Stomach (tissue), 19 donors: ENCODE measurements at places on chromosomes 11 and 22. TPM values are rescaled to one million over a fixed set of nuclear protein-coding genes. Genes with fewer than 3 reads are reported as not detected.

GRCh38 chr22:17700778-17701177, 62.2 kb downstream of the BCL2L13 start:
- no peak for DNase-seq
- no peak overlapping the region for H3K27ac ChIP-seq
- H3K4me3 ChIP-seq: no peak overlapping the region

- no peak overlapping the region for H3K4me3 ChIP-seq
- H3K4me1 ChIP-seq: peaks cover 5% of the 10 kb centered on the region
- H3K27ac ChIP-seq: no peak overlapping the region
- H3K36me3 ChIP-seq: no peaks in the 10 kb centered on the region
Observed at GRCh38 chr11:102933627-102934026, 21.9 kb downstream of the MMP13 start.

Gene KDM4D
- 0.58 TPM for total RNA-seq

DNA sequence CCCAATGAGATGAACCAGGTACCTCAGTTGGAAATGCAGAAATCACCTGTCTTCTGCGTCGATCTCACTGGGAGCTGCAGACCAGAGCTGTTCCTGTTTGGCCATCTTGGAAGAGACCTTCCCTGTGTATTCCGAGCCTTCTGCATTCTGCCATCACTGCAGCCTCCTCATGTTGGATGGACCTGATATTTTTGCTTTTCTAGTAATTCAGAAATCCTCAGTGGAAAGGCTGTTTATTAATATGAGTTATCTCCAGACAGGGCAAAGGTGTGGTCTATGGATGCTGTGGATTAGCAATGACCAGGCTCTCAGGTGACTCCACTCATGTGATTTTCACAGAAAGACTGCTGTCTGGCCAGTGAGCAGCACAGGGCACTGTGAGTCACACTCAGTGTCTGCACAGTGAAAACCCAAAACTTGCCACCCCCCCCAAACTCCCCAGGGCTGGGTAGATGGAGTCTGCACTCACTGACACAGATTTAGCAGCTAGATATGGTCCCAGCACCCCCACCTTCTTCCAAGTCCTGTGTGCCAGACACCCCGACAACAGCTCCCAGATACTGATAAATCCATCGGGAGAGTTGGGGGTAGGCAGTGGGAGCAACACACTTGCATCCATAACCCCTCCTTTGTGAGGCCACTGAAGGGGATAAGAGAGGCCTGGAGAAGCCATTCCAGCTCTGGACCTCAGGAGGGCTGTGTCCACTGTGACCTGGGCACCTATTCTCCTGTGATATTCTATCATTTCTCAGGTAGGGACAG, 75.2 kb upstream of the TOP3B start:
- H3K27me3 ChIP-seq: no peaks in the 10 kb centered on the region
- H3K36me3 ChIP-seq: no peaks in the 10 kb centered on the region
- H3K4me3 ChIP-seq: no peak overlapping the region
- DNase-seq: no peak
- H3K4me1 ChIP-seq: peaks cover 7% of the 10 kb centered on the region
- no peak overlapping the region for H3K27ac ChIP-seq

DNA sequence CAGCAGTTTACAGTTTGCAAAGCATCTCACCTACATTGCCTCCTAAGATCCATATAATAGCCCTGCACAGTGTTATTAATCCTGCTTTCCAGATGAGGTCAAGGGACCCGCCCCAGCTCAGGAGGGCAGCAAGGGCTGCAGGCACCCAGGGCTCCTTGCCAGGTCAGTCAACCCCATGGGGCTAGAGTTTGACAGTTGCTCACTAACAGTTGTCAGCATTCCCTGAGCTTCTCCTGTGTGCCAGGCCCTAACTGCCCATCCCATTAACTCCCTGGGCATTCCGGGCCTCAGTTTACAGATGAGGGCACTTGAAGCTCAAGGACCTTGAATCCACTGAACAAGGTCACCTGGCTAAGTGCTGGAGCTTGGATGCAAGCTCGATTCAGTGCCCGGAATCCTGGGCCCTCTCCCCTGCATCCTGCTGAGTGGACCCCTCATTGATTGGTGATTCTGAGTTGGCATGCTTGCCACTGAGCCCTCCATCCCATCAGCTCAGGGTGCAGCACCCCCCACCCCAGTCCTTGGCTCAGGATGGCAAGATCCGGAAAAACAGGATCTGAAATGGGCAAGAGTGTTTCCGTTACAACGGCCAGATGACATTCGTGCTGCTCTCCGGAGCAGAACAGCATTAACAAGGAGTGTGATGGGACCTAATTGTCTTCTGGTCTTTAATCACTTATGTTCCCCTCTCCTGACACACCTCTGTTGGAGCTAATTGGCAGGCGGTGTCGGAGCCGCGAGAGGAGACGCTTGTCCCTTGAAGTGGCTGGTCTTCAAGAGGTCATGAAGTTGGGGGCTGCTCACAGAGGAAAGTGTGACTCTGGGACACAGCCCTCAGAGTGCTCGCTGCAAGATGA, 87.4 kb upstream of the SHISAL1 start:
- peak; percentile 1 for DNase-seq
- H3K27me3 ChIP-seq: no peaks in the 10 kb centered on the region
- no peak overlapping the region for H3K27ac ChIP-seq
- H3K36me3 ChIP-seq: no peaks in the 10 kb centered on the region
- H3K4me3 ChIP-seq: no peak overlapping the region

GRCh38 chr11:27274854-27275395, 88.1 kb downstream of the CCDC34 start:
- no peak overlapping the region for H3K4me3 ChIP-seq
- H3K4me1 ChIP-seq: no peaks in the 10 kb centered on the region
- H3K27me3 ChIP-seq: no peaks in the 10 kb centered on the region
- no peaks in the 10 kb centered on the region for H3K36me3 ChIP-seq
- H3K27ac ChIP-seq: no peak overlapping the region

DNA sequence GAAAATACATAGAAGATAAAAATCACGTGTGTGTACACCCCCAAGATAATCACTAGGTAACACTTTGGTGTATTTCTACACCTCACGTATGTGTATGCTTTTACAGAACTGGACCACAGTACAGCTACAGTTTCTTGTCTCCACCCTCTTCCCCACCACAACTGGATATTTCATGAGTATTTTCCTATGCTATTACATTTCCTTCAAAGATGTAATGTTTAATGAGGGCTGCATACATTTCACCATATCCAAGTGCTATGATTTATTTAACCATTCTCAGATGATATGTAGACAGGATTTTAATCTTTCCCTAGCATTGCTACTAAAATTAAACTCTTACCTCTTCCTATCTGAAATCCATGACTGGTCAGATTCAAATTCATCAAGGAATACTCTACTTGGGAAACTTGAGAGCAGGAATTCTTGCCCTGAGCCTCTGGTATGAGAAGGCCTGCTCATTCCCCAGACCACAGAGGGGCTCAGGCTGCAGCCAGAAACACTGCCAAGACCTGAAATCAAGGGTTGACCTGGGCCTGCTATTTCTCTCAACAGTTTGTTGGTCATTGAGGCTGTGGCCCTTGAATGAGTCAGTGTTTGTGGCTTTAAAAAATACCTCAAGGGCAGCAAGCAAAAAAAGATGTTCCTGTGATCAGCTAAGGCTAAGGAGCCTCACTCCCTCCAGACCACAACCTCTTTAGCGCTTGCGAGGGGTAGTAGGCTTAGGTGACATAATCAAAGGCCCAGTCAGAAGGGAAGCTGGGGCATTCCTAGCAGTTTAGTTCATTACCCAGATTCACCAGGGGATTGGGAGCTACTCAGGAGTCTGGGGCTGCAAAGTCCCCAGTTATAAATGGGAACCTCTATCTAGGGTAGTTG, 55.5 kb downstream of the ABTB2 start:
- H3K27me3 ChIP-seq: no peaks in the 10 kb centered on the region
- peaks cover 28% of the 10 kb centered on the region for H3K4me1 ChIP-seq
- H3K36me3 ChIP-seq: no peaks in the 10 kb centered on the region
- H3K4me3 ChIP-seq: no peak overlapping the region
- no peak overlapping the region for H3K27ac ChIP-seq

DNA sequence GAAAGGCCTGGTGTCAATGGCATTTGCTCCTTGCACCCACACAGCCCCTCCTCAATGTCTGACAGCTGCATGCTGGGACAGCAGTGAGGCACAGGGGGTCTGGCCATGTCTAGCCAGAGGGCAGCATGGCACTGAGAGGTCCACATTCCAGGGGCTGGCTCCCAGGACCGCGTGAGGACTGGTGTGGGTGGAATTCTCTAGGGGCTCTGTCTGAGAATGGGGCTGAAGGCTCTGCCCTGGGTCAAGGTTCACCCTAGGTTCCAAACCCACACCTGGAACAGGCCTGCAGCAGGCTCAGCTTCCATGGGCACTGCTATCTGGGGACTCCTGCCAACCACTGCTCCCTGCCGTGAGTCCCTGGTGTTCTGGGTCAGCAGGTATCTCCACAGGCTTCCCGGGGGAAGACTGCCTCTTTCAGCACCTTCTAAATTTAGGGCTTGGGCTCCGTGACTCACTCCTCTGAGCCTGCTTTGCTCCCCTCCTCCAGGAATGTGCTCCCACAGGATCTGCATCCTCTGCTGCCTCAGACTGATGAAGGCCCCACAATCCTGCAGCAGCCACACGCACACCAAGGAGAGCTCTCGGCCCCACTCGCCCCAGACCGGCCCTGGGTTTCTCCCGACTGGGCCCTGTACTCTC, 4.2 kb downstream of the STARD10 start:
- peak; percentile 50 for DNase-seq
- H3K27ac ChIP-seq: no peak overlapping the region
- H3K36me3 ChIP-seq: no peaks in the 10 kb centered on the region
- no peaks in the 10 kb centered on the region for H3K27me3 ChIP-seq
- H3K4me1 ChIP-seq: peaks cover 45% of the 10 kb centered on the region
- no peak overlapping the region for H3K4me3 ChIP-seq

Gene NAALADL1
- total RNA-seq: 31.0 TPM

DNA sequence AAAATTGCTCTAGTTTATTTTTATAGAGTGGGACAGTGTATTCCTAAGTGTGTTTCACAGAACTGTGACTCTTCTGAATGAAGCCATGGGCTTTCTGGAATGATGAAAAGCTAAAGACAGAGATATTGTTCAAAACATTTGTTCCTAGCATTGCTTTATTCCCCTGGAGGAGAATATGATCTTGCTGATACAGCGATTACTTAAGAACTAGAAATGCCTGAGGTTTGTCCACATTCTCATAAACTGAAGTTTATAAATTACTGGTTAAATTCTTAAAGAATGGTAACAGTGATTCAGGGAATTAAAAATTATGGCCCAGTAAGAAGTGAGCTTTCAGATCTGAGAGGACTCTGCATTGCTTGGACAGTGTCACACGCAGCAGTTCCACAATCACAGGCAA, 690.3 kb downstream of the FAM181B start:
- no peaks in the 10 kb centered on the region for H3K36me3 ChIP-seq
- no peak overlapping the region for H3K27ac ChIP-seq
- no peak for DNase-seq
- no peak overlapping the region for H3K4me3 ChIP-seq
- no peaks in the 10 kb centered on the region for H3K4me1 ChIP-seq

Gene CHRM4
- 2.8 TPM for total RNA-seq

GRCh38 chr22:49599691-49600455, 227.8 kb downstream of the BRD1 start:
- H3K27ac ChIP-seq: no peak overlapping the region
- DNase-seq: no peak
- no peaks in the 10 kb centered on the region for H3K27me3 ChIP-seq
- no peaks in the 10 kb centered on the region for H3K36me3 ChIP-seq

DNA sequence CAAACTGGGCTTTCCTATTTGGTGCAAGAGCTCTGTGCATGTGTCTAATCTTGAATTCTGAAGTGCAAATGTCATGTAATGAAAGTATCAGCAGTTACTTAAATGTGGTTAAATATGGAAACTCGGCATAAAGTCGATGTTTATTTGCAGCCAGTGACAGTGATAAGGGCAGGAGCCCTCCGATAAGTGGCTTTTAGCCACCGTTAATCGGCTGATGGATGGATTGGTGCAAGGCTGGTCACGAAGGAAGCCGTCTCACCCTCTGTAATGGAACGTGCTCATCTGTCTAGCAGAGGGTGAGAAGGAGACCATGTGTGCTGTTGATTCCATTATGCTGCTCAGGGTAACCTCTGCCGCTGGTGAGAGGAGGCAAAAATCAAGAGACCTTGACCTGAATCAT, 121.8 kb upstream of the PAX6 start:
- no peak overlapping the region for H3K4me3 ChIP-seq
- no peak overlapping the region for H3K27ac ChIP-seq
- H3K36me3 ChIP-seq: no peaks in the 10 kb centered on the region
- no peak for DNase-seq
- peaks cover 3% of the 10 kb centered on the region for H3K27me3 ChIP-seq
- H3K4me1 ChIP-seq: no peaks in the 10 kb centered on the region

Gene AMOTL1
- total RNA-seq: 18.7 TPM

GRCh38 chr11:65254724-65255123, 7.0 kb upstream of the POLA2 start:
- no peak for DNase-seq
- peaks cover 10% of the 10 kb centered on the region for H3K27me3 ChIP-seq
- H3K27ac ChIP-seq: no peak overlapping the region
- no peak overlapping the region for H3K4me3 ChIP-seq
- H3K36me3 ChIP-seq: no peaks in the 10 kb centered on the region

Gene FAM227A
- total RNA-seq: 39.1 TPM
